ENCODE measurements at places on chromosomes 3 and 15.

- H3K27me3 ChIP-seq, result peaks cover 41% of the 10 kb centered on the region
- no peak overlapping the region for H3K27ac ChIP-seq
- no peaks in the 10 kb centered on the region for H3K36me3 ChIP-seq
- no peak overlapping the region for H3K4me3 ChIP-seq
Measured at GRCh38 chr15:80483725-80484161, 79.6 kb downstream of the ARNT2 start.

GRCh38 chr3:97089621-97090020 is 275.2 kb downstream of the EPHA6 start:
- H3K27ac ChIP-seq, result no peak overlapping the region
- H3K4me3 ChIP-seq, result no peak overlapping the region
- H3K36me3 ChIP-seq, result no peaks in the 10 kb centered on the region
- no peaks in the 10 kb centered on the region for H3K27me3 ChIP-seq

- no peak for DNase-seq
- H3K36me3 ChIP-seq, result no peaks in the 10 kb centered on the region
- no peak overlapping the region for H3K4me3 ChIP-seq
- no peaks in the 10 kb centered on the region for H3K27me3 ChIP-seq
Measured at GRCh38 chr3:117600666-117601065, 891.1 kb downstream of the TUSC7 start.

DNA sequence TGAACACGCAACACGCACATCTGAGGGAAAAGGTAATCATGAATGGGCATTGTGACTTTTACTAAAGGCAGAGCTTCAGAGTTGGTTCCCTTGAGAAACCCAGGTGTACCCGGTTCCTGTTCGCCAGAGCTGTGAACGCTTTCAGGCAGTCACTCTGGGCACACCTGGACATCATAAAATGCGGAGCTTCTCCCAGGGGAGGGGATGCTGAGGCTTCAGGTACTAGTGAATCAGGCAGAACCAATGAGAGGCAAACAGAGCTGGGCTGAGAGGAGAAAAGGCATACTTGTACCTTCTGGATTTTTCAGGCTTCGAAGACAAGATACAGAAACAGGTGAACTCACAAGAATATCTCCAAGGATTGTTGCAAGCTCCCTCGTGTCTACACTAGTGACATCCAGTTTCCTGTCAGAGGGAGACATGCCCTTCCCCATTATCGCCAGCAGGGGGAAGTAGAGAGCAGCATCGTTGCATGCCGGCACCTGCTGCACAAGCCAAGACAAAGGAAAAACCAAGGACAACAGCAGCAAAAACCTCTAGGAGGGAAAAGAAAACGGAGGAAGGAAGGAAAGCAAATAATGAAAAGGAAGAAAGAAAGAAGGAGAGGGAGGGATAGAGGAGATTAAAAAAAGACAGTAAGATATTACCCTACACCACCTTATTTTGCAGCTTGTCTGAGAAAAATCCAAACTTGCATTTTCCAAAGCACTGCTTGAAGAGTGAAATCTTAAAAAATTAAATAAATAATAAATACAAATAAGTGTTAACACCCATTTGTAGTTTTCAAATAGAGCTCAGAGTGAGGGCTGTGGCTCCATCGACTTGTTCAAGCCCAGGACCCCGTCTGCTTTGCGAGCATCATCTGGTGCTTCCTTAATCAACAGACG is 2.0 kb downstream of the AHSG start:
- H3K27ac ChIP-seq, result peak overlapping the region; percentile 42
- H3K4me3 ChIP-seq, result peak overlapping the region; percentile 79
- peaks cover 2% of the 10 kb centered on the region for H3K36me3 ChIP-seq
- H3K27me3 ChIP-seq, result peaks cover 36% of the 10 kb centered on the region
- DNase-seq, result peak; percentile 61

DNA sequence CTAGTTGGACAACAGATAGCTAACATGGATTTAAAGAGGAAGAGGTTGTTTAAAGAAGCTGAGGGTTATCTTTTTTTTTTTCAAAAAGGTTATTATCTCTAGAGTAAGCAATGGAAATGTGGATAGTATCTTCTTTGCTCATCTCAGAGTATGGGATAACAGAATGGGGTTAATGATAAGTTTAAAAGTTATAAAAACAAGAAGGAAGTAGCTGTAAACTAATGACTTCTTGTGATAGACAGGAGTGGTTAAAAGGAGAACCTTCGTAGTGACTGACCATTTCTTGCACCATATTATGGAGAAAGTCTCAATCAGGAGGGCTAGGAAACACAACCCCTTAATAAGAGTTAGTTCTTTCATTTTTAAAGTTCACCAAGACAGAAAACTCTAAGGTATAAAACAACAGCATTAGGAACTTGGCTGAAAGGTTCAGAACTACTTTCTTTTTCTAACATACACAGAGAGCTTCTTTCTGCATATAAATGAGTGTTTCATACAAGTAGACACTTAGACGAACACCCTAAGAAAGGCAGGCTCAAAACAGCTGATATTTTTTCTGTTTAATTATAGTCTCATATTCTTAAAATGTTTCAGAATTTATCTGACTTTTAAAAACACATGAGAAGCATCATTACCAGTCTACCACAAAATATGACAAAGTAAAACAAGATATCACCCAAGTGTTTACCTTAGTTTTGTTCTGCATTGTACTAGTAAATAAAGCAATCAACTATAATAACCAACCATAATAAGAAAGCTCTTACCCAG is 140.0 kb downstream of the MEIS2 start:
- H3K27ac ChIP-seq, result no peak overlapping the region
- no peaks in the 10 kb centered on the region for H3K4me1 ChIP-seq
- no peak for DNase-seq
- no peaks in the 10 kb centered on the region for H3K27me3 ChIP-seq
- no peak overlapping the region for H3K4me3 ChIP-seq

DNA sequence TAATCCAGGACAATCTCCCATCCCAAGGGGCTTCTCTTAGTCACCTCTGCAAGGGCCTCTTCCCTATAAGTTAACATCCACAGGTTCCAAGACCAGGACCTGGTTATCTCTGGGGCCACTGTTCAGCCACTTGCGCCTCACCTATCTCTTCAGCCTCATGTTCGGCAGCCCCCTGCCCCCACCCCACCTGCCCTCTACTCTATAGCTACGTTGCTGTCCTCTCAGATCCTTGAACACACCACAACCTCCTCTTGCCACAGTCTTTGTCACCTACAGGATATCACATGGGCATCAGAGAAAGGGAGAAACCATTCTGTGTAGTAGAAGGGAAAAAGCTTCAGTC is 33.9 kb downstream of the SLC41A3 start:
- no peak overlapping the region for H3K27ac ChIP-seq
- H3K4me1 ChIP-seq, result peaks cover 23% of the 10 kb centered on the region
- H3K36me3 ChIP-seq, result peaks cover 2% of the 10 kb centered on the region

GRCh38 chr15:83443076-83443847 is 3.9 kb upstream of the SH3GL3 start:
- peaks cover 12% of the 10 kb centered on the region for H3K4me1 ChIP-seq
- no peaks in the 10 kb centered on the region for H3K36me3 ChIP-seq
- H3K27ac ChIP-seq, result no peak overlapping the region
- H3K4me3 ChIP-seq, result no peak overlapping the region
- no peak for DNase-seq

DNA sequence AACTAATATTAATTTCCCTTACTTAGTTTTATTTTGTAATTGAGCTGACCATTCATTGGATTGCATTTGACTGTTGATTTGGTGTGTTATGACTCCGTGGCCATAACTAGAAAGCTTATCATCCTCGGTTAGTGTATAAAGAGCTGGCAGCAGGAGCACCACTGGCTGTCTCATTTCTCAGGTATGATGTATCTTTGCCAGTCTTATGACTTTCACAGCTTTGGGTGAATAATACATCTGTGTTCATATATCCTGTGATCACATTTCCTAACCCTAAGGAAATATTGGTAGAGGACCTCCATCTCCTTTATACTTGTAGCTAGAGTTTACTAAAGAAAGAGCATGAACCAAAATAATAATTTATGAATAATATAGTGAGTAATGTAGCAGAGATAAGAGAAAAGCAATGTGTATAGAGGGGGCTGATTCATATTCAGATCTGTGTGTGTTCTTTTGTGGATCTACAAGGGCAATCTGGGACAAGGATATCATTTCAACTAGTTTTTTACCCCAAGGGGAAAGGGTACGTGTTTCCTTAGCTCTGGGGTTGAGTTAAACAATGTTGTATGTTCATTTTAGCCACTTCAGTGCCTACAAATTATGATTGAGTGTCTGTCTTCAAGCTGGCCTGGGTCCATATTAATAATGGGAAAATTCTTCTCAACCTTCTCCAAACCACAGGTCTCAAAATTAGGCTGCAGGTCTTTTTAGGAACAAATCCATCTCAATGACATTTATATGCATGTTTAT is 901.7 kb downstream of the NTRK3 start:
- DNase-seq, result no peak
- no peaks in the 10 kb centered on the region for H3K4me1 ChIP-seq
- no peak overlapping the region for H3K27ac ChIP-seq
- H3K36me3 ChIP-seq, result no peaks in the 10 kb centered on the region
- peaks cover 4% of the 10 kb centered on the region for H3K27me3 ChIP-seq

- H3K4me1 ChIP-seq, result no peaks in the 10 kb centered on the region
- no peak overlapping the region for H3K27ac ChIP-seq
- DNase-seq, result no peak
- peaks cover 21% of the 10 kb centered on the region for H3K27me3 ChIP-seq
- H3K36me3 ChIP-seq, result no peaks in the 10 kb centered on the region
- H3K4me3 ChIP-seq, result no peak overlapping the region
Measured at GRCh38 chr3:157040456-157040855, 119.5 kb downstream of the CCNL1 start.
